ENCODE measurements at places on chromosomes 12 and 14.

DNA sequence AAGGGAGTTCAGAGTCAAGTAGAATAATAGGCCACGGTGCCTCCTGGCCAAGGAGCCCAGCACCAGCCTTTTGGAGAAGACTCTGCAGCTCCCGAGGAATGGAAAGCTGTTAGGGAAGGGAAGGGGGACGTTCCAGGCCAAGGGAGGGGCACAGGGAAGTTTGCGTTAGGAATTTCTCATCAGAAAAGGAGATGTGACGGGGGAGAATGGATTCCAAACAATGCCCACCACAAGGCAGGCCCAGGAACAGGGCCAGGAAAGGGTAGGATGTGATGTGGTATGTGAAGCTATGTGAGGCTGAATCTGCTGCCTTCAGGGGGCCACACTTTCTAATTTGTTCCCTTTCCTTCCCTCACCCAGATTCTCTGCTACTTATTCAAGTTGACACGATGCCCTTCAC lies 46.0 kb downstream of the DGLUCY start:
- DNase-seq = no peak

- peak; percentile 42 for DNase-seq
These were observed 873 bp downstream of the PLXNC1 start for GRCh38 chr12:94149119-94149780.

DNA sequence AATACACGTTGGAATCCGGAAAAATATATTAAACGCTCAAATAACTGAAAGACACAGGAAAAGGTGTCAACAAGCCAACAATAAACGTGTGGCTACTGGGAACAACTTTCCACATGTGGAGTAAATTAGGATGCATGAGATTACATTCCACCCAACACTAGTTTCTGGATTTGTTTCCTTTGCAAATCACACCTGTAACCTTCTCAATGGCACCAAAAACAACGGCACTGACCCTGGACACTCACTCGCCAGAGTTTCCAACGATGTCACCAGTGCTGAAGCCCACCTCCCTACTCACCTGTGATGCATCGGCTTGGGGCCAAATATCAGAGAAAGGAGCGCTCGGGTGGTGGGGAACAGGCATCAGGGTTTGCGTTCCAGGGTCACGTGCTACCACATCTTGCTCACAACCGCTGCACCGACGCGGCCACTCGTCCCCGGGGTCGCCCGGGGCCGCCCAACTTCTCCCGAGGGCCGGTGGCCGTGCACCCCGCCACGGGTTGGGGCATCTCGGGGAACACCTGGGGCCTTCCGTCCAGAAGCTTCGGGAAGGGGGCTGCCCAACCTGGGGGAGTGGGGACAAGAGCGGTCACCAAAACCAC lies 629 bp downstream of the PRDM4 start:
- DNase-seq = peak; percentile 55

GRCh38 chr14:90983560-90983959 lies 76.9 kb downstream of the RPS6KA5 start:
- no peak for DNase-seq

GRCh38 chr12:31527083-31527482 lies 63.9 kb downstream of the DENND5B start:
- no peak for DNase-seq
